ENCODE measurements at places on chromosomes 7 and 10. TPM values are rescaled to one million over a fixed set of nuclear protein-coding genes. Genes with fewer than 3 reads are reported as not detected.

The SCIN gene
- total RNA-seq: 0.47 TPM

The MET gene
- total RNA-seq: 46.0 TPM

The FBXL13 gene
- total RNA-seq: 9.2 TPM

The GGCT gene
- 54.7 TPM for total RNA-seq

The KCP gene
- total RNA-seq: 6.8 TPM

The NRP1 gene
- total RNA-seq: 37.0 TPM

The TAS2R3 gene
- total RNA-seq: 3.9 TPM

The WEE2 gene
- total RNA-seq: 0.16 TPM

The HMX3 gene
- not detected for total RNA-seq

The TMEM270 gene
- not detected for total RNA-seq

The CPVL gene
- total RNA-seq: 22.1 TPM

The FAM25A gene
- total RNA-seq: not detected

The ZEB1 gene
- 1.7 TPM for total RNA-seq

The JAKMIP3 gene
- total RNA-seq: 0.17 TPM

The BHLHA15 gene
- total RNA-seq: 0.57 TPM

The AGMO gene
- total RNA-seq: 0.27 TPM

The COL17A1 gene
- total RNA-seq: 0.86 TPM

The MYL10 gene
- not detected for total RNA-seq

The CCDC71L gene
- total RNA-seq: 20.3 TPM

The PRKG1 gene
- total RNA-seq: 3.7 TPM

The LRRC18 gene
- not detected for total RNA-seq

The NUDT13 gene
- 3.7 TPM for total RNA-seq

The GIMAP1 gene
- not detected for total RNA-seq

The CPEB3 gene
- total RNA-seq: 2.3 TPM

The ADAM12 gene
- 1.8 TPM for total RNA-seq

The C10orf90 gene
- not detected for total RNA-seq
